CD4-positive, alpha-beta T cell treated with Interleukin-4 for 4 hours (primary cell): ENCODE measurements at places on chromosomes 16 and 17.

DNA sequence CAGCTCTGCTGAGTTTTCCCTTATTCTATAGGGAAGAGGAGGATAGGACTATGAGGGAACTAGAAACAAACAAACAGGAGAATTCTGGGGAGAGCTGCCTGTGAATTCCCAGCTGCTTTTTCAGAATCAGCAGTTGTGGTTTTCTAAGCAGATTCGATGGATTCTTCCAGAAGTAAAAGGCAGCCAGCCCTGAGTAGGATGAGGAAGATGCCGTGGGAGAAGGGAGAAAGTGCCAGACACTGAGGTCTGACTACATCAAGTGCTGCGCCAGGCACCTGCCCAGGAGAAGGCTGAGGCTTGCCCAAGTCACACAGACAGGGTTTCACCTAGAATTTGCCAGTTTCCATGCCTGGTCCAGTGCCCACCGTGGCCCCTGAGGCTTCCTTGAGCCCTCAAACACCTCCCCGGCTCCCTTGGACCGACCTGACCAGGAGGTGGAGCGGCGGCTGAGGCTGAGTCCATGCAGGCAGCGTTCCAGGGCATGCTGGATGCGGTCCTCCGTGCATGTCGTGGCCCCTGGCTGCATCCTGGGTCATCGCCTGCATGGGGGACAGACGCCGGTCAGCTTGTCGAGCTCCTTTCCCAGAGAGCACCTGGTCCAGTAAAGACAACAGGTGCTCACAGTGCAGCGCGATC, 43.6 kb upstream of the PIK3R6 start:
- no peak for DNase-seq

DNA sequence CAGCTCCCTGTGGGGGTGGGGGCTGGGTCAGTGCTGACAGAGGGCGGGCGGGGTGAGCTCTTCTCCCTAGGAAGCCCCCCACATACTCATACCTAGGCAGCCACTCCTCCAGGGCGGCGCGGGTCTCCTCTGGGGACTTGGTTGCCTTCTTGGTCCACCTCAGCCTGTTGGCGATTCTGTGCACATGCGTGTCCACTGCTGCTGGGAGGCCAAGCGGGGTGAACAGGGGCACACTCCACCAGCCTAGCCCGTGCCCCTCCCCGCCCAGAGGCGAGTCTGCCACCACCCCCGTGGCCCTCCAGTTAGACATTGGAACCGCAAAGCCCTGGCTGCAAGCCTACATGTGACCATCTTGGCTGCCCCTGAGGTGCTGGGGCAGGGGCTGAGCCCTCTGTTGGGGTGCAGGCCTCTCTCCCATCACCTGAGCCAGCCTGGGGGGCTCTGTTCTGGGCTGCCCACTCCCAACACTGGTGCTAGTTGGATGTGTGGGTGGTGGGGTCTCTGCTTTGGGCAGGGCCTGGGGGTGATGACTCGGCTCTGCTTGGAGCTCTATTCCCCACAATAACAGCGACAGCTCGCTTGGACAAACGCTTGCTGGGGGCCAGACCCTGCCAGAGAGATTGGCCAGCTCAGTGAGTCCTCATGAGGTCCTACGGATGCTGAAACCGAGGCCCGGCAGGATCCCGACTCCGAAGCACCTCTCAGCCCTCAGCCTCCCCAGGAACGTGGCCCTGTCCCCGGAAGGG, 7.4 kb downstream of the NTHL1 start:
- no peak for DNase-seq

- no peak for DNase-seq
These were observed 25.1 kb downstream of the CLUAP1 start for GRCh38 chr16:3525951-3526350.

DNA sequence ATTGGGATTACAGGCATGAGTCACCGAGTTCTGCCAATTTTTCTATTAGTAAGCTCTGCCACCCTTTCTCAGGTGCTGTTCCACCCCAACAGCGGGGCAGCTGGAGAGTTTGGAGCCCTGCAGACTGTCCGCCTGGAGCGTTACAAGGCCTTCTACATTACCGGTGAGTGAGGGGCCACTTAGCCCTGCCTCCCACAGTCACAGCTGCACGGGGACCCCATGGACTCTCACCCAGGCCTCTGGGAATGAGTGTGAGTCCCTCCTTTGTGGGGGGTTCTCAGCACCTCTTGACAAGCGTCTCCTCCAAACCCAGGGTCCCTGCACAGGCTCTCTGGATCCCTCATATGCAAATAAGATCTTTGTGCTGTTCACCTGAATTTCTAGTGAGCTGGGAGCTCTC, 56.0 kb downstream of the WIPI1 start:
- DNase-seq: no peak

DNA sequence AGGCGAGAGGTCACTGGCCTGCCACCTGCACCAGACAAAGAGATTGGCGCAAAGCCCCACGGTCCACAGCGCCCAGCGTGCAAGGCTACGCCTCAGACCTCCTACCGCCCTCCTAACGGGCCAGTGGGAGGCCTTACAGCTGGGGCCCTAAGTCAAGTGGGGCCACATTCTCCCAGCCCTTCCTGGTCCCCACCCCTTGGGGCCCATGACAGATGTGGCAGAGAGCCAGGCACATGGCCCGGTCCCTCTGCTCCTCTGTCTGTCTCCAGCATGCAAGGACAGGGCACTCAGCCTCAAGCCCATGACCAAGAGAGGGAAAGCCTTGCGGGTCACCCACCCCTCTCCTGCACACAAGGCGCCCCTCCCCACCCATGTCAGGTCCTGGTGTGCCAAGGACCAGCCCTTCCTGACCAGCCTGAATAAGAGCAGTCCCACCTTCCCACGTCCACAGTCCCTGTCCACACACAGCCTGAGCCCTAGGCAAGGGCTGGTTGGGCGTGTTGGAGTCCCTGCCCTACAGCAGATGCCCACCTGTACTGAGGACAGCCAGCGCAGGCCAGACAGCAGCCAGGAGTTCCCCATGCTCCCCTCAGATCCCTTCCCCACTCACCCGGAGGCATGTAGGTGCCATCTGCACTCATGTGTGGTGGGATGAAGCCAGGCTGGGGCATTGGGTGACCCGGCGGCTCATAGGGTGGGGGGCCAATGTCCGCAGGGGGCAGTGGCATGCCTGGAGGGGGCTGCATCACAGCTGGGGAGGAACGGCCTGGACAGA, 25.3 kb downstream of the CDIP1 start:
- no peak for DNase-seq

- no peak for DNase-seq
These were observed 144.2 kb downstream of the PRKCB start for GRCh38 chr16:23979982-23980381.

GRCh38 chr17:27513849-27514248, 57.6 kb downstream of the KSR1 start:
- DNase-seq: no peak

DNA sequence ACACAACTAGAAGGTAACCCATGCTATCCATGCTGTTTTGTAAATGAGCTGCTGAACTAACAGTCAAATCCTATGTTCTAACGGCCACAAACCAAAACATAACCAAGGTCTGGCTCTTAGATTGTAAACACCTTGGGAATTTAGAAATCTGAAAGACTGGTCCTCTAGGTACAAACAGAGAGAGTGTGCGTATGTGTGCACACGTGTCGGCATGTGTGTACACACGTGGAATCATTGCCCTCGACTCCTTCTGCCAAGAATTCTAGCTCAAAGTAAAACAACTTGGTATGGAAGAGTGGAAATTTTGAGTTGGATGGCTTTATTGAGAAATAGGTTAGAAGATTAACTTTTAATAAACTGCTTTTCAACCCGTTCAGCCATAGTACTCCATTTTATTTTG, 18.1 kb upstream of the GHDC start:
- DNase-seq: no peak

GRCh38 chr16:67647111-67647651, 2.2 kb downstream of the CARMIL2 start:
- DNase-seq: no peak

- no peak for DNase-seq
These were observed 1.2 kb upstream of the WIPI1 start for GRCh38 chr17:68458260-68459036.
